Inflammatory macrophage treated with lipopolysaccharide for 4 hours (primary cell): ENCODE measurements at places on chromosomes 13 and 19.

DNA sequence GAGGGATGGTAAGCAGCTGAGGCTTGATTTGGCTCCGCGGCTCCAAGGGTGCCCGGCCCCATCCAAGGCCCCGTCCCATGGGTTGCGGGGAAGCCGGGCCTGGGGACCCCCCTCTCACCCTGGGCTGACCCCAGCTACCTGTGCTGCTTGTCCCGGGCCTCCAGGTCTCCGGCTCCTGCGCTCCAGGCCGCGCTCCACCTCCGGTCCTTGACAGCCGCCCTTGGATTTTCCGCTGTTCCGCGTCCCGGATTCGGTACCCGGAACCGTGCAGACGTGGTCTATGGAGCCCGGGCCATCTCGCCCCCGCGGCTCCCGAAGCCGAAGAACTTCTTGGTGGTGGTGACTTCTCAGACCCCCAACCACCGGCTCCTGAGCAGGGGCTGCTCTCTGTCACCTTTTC, 48.3 kb upstream of the C1QTNF9B start:
- no peak for DNase-seq

DNA sequence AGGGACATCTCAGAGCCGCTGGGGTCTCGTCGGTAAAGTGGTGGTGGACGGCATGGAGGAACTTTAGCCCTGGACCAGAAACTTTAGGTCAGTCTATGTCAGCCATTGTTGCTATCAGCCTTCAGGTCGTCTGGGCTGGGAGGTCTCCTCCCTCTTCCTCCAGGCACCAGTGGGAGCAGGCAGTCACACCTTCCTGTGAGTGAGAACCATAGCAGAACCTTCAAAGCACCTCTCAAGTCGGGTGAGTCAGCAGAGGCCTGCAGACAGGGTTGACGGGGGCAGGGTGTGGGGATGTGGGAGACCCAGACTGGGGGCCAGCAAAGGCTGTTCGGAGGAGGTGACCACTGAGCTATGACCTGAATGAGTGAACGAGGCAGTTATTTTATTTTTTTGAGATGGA, 15.4 kb upstream of the SBNO2 start:
- no peak for DNase-seq

DNA sequence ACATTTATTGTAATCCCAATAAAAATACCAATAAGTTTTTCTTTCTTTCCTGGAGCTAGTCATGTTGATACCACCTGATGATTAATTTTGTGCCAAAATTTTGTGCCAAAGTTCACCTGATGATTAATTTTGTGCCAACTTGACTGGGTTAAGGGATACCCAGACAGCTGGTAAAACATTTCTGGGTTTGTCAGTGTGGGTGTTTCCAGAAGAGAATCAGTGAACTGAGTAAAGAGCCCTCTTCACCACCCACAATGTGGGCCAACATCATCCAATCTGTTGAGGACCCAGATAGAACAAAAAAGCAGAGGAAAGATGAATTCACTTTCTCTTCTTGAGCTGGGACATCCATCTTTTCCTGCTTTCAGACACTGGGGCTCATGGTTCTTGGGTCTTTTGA, 292.9 kb downstream of the LMO7 start:
- no peak for DNase-seq

- DNase-seq, result no peak
Observed at GRCh38 chr19:33311326-33311682, 9.0 kb upstream of the CEBPA start.

DNA sequence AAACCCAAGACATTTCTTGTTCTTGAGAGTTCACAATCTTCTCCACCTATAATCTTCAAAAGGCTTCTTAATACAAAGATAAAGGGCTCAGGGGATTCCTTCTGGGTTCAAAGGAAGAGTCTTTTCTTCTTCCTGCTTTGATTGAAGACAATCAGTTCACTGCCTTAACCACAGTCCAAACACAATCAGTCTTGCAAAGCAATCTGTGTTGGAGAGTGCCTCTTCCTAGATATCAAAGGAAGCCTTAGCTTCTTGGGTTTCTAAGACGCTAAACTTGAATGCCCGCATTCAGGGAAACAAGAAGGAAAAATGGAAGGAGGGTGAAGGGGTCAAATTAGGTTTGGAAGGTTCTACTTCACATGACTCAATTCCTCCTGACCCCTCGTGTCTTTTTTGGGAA, 27.2 kb downstream of the RANBP3 start:
- DNase-seq, result no peak

- DNase-seq, result no peak
Observed at GRCh38 chr19:8703223-8703622, 4.6 kb upstream of the ACTL9 start.

- no peak for DNase-seq
Observed at GRCh38 chr13:49058761-49059160, 83.0 kb downstream of the FNDC3A start.

- no peak for DNase-seq
Observed at GRCh38 chr13:33182729-33183128, 102.8 kb downstream of the STARD13 start.

DNA sequence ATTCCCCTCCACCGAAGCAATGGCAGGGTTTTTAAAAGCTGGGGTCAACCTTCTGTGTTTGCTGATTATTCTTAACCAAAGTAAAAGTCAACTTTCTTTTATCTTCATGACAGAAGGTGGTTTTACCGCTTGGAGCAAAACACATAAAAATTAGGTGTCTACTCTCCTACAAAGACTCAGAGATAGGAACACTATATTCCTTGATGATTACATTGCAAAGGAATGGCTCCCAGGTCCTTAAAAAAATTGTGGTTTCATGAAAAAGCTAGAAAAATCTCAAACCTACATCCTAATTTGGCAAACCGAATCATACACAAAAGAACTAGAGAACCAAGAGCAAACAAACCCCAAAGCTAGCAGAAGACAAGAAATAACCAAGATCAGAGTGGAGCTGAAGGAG, 760.4 kb upstream of the PCDH20 start:
- no peak for DNase-seq

- DNase-seq, result no peak
Observed at GRCh38 chr19:13381827-13382632, 124.2 kb downstream of the CACNA1A start.

GRCh38 chr13:52010890-52011631, at the start of gene ATP7B:
Gene ATP7B (minus strand): TSS chr13:52011450. CDS start chr13:52011337, 113 bp downstream.
- DNase-seq, result peak; percentile 4

GRCh38 chr19:4161415-4162077, 8.1 kb downstream of the CREB3L3 start:
- no peak for DNase-seq

- no peak for DNase-seq
Observed at GRCh38 chr19:2325281-2326046, 2.9 kb downstream of the LSM7 start.

GRCh38 chr13:80171096-80171495, 169.8 kb downstream of the SPRY2 start:
- DNase-seq, result no peak

DNA sequence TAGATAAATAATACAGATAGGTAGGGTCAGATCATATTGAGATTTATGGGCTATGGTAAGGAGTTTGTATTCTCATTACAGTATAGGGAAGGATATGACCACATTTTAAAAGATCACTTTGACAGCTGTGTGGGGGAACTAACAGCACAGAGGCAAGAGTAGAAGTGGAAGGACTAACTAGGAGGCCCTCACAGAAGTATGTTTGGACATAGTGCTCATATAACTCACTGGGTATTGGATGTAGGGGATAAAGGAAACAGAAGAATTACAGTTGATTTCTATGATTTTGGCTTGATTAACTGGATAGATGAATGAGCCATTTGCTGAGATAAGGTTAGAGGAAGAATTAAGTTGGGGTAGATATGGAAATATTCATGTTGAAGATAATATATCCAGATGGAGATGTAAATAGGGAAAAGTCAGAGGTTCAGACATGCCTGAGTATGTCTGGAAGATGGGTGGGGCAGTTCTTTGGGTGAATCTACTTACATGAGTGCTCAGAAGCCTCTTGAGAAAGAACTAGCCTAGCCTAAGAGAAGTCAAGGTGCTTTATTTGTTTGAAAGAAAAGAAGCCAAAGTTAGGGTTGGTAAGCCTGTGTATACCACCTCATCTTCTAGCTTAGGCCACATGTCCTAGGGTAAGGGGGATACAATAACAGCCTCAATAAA, 133.4 kb downstream of the NDFIP2 start:
- no peak for DNase-seq

GRCh38 chr19:33487901-33488800, 33.4 kb downstream of the PEPD start:
- DNase-seq, result no peak

GRCh38 chr13:34340534-34340933, 522.6 kb downstream of the RFC3 start:
- no peak for DNase-seq

DNA sequence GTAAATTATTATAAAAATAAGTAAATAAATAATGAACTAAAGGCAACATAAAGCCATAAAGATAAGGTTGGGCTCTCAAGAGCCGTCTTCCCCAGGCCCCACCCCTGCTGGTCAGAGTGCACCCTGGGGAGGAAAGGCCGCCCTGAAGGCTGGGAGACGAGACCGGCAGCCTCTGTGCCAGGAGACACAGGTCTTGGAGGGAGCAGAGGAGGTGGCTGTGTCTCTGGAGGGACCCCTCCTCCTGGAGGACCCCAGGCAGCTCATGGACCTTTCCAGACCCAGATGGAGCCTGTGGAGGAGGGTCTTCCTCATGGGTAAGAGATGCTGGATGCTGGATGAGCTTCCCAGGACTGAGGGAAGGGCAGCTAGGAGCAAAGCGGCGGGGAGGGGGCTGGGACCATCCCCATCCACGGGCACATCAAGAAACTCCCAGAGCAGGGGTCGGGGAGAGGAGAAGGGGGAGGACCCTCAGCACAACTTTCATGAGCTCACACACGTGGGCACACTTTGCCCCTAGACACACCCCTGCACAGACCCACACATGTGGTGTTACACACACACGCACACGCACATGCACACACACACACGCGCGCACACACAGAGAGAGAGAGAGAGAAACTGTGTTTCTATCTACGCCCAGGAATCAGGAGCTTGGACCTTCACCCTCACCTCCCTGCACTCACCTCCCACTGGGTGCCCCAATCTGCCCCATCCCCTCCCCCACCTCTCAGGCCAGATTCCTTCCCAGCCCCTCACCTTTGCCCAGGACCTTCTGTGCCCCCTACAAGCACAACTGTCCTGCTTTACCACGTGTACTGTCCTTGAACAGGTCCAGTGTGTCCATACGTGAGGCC, at the start of gene CEACAM18:
Gene CEACAM18, plus strand, starts transcription at position 159 of the 854 bp plus-strand sequence.
- DNase-seq, result no peak

DNA sequence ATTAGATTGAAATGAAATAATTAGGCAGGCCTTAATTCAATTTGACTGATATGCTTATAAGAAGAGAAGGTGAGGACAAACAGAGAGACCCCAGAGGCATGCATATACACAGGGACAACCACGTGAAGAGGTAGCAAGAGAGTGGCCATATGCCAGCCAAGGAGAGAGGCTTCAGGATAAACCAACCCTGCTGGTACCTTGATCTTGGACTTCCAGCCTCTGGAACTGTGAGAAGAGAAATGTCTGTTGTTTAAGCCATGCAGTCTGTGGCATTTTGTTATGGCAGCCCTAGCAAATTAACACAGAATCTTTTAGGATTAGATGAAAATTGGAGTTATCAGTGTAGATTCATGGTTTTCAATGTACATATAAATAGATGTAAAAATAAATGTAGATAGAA, 120.1 kb downstream of the KCTD15 start:
- DNase-seq, result no peak

- no peak for DNase-seq
Observed at GRCh38 chr13:27446986-27447583, 3.3 kb downstream of the MTIF3 start.

DNA sequence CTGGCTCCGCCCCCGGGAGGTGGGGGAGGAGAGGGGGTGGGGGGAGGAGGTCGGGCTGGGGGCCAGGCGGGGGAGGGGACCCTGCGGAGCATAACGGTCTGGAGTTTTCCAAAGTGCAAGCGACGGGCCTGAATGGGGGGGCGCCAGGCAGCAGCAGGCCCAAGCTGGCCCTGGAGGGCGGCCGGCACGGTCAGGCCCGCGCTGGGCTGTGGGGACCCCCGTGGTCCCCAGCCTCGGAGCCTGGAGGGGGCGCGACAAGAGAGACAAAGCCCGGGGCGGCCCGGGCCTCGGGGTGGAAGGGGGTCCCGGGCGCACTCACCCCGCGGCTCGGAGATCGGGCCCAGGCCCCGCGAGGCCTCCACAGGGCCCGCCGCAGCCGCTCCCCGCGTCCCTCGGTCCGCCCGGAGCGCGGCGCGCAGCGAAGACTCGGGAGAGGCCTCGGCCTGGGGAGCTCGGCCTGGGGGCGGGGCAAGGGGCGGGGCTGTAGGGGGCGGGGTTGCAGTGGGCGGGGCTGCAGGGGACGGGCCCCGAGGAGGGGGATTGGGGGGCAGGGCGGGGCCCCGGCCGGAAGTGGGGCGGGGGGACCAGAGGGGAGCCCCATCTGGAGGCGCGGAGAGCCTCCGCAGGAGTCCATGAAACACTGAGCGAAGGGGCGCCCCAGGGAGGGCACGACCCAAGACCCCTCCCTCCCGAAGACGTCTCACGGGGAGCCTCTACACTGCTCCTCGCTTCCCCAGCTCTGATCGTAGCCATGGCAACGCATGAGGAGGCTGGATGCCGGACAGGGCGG, 47.6 kb downstream of the PTPRS start:
- DNase-seq, result no peak

- no peak for DNase-seq
Observed at GRCh38 chr19:54893406-54893805, 12.5 kb upstream of the NCR1 start.

DNA sequence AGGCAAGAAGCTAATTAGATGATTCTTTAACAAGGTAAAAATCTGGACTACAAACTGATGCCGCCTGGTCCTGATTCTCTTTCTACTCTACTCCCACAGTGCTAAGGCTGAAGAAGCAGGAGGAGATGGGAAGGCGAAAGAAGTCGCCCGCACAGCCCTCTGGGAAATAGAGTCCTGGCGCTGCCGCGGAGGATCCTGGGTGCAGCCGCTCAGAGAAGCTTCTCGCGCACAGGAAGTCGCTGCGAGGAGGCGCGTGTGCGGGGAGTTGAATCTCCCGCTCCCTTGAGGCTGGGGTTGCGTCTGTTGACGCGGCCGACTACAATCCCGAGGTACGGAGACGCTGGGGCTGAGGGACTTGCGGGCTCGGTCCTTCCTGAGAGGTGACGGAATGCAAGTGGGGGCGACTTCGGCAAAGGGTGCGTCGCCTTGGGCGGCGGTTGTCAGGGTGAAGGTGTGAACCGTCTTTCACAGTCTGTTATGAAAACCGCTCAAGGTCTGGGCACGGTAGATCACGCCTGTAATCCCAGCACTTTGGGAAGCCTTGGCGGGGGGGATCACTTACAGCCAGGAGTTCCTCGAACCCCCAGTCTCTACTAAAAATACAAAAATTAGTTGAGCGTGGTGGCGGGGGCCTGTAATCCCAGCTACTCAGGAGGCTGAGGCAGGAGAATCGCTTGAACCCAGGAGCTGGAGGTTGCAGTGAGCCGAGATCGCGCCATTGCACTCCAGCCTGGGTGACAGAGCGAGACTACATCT, at the start of gene ZNF473:
Gene ZNF473, plus strand, starts transcription at position 212 of the 756 bp plus-strand sequence. CDS start 5,078 bp downstream, outside the sequence.
- peak; percentile 97 for DNase-seq

DNA sequence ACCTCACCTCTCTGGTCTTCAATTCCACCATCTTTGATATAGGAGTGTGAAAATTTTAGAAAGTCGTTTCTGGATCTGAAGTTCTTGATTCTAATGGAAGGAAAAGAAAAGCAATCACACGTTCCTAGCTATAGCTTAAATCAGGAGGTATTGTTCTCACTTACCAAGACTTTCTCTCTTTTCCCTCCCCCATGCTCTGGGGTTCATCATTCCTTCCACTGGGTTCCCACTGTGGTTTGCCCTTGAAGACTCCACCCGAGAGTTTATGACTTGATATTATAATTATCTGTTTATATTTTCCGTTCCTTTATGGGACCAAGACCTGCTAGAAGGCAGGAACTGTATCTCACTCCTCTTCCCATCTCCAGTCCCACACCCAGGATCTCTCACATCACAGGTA, 76.6 kb downstream of the AKAP11 start:
- no peak for DNase-seq
